ENCODE measurements at places on chromosomes 1 and 21.

GRCh38 chr1:233673947-233674431, 60.1 kb downstream of the KCNK1 start:
- no peaks in the 10 kb centered on the region for H3K4me1 ChIP-seq
- H3K4me3 ChIP-seq = no peak overlapping the region
- DNase-seq = no peak
- no peak overlapping the region for H3K27ac ChIP-seq
- peaks cover 8% of the 10 kb centered on the region for H3K27me3 ChIP-seq
- no peaks in the 10 kb centered on the region for H3K36me3 ChIP-seq

DNA sequence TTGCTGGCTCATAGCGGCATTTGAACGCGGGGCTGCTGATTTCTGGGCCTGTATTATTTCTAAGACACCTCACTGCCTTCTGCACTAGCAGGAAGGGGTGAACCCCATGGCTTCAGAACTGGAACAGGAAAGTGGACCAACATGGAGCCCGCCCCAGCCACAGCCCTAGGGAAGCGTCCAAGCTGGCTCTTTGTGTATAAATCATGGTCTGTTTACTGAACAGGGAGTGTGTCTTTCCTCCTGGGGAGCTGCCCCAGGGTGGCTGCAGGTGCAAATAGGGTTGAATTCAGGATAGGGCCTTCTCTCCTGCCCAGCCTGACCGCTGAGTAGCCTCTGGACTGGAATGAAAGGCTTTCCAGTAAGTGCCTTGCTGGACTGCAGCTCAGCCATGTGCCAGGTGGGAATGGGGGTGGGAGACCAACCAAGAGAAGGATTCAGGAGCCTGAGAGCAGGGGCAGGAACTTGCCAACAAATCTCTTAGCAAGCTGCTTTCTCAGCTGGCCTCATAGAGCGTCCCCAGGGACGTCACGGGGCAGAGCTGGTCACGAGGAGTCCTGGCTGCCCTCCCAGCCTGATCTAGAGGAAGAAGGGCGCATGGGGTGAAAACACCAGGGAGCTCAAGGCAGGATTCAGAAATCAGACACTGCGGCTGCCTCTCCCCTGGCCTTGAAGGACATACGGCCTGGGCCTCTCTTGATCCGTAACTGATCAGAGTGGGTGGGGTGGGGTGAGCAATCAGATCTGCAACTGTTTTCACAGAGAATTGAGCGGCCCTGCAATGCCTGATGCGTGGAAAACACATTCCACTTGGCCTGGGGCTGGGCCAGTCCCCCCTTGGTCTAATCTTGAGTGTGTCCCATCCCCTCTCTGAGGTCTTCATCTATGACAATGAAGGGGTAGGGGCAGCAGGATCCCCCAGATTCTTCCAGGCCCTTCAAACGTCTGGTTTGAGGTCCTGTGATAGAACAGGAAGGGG, 56.5 kb upstream of the SELENON start:
- peaks cover 65% of the 10 kb centered on the region for H3K4me1 ChIP-seq
- H3K27me3 ChIP-seq = no peaks in the 10 kb centered on the region
- H3K36me3 ChIP-seq = peaks cover under 1% of the 10 kb centered on the region
- no peak overlapping the region for H3K4me3 ChIP-seq
- DNase-seq = no peak

- no peaks in the 10 kb centered on the region for H3K4me1 ChIP-seq
- H3K27ac ChIP-seq = no peak overlapping the region
- no peaks in the 10 kb centered on the region for H3K36me3 ChIP-seq
- no peak overlapping the region for H3K4me3 ChIP-seq
These were observed 68.6 kb upstream of the ANGPTL1 start for GRCh38 chr1:178939338-178940067.

DNA sequence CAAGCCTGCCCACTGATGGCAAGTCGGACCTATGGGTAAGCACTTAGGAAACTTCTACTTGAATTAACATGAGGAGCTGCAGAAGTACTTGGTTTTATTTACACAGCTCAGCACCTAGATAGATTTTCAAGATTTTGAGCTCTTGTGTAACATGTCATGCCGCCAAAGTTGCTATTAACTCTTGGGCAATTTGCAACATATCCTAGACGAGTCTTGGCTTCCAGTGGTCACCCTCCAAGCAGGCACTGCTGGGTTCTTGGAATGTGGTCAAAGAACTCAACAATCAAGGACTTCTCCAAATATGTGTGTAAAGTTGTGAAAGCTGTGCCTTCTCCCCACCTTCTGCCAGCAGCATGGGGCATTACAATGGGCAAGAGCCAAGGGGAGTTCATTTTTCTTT, 17.8 kb upstream of the GUCA2B start:
- DNase-seq = no peak
- H3K4me1 ChIP-seq = no peaks in the 10 kb centered on the region
- H3K27ac ChIP-seq = no peak overlapping the region
- H3K27me3 ChIP-seq = no peaks in the 10 kb centered on the region
- H3K4me3 ChIP-seq = no peak overlapping the region

- H3K27ac ChIP-seq = no peak overlapping the region
- DNase-seq = no peak
- H3K4me1 ChIP-seq = no peaks in the 10 kb centered on the region
- H3K36me3 ChIP-seq = no peaks in the 10 kb centered on the region
These were observed 57.5 kb downstream of the ENAH start for GRCh38 chr1:225595452-225595851.

DNA sequence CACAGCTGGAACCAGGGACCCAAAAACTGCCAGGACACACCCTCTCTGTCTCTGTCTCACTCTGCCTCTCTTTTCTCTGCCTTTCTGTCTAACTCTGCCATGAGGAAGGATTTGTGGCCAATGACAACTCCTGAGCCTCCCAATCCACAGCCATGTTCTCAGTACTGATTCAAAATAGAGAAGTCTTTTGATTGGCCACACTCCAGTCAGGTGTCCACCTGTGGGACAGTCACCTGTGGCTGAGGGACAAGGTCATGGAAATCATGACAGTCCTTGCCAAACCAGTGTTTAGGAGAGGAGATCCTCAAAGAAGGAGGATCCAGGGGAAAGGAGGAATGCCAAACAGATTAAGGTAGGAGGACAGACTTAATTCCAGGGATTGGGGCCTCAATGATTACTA, 15.8 kb downstream of the TINAGL1 start:
- H3K4me3 ChIP-seq = no peak overlapping the region
- no peak for DNase-seq
- no peaks in the 10 kb centered on the region for H3K36me3 ChIP-seq
- no peak overlapping the region for H3K27ac ChIP-seq

- H3K27me3 ChIP-seq = no peaks in the 10 kb centered on the region
- no peak overlapping the region for H3K4me3 ChIP-seq
- H3K27ac ChIP-seq = peak overlapping the region; percentile 58
- no peak for DNase-seq
These were observed 38.8 kb downstream of the ZBTB17 start for GRCh38 chr1:15937146-15937545.

GRCh38 chr1:216140730-216141524, 282.3 kb downstream of the USH2A start:
- no peak overlapping the region for H3K27ac ChIP-seq
- DNase-seq = no peak
- no peaks in the 10 kb centered on the region for H3K36me3 ChIP-seq
- no peaks in the 10 kb centered on the region for H3K4me1 ChIP-seq
- no peaks in the 10 kb centered on the region for H3K27me3 ChIP-seq

- no peaks in the 10 kb centered on the region for H3K36me3 ChIP-seq
- no peak overlapping the region for H3K27ac ChIP-seq
- no peak for DNase-seq
- no peaks in the 10 kb centered on the region for H3K4me1 ChIP-seq
- peaks cover 11% of the 10 kb centered on the region for H3K27me3 ChIP-seq
These were observed 76.6 kb downstream of the RNF220 start for GRCh38 chr1:44481701-44482100.

DNA sequence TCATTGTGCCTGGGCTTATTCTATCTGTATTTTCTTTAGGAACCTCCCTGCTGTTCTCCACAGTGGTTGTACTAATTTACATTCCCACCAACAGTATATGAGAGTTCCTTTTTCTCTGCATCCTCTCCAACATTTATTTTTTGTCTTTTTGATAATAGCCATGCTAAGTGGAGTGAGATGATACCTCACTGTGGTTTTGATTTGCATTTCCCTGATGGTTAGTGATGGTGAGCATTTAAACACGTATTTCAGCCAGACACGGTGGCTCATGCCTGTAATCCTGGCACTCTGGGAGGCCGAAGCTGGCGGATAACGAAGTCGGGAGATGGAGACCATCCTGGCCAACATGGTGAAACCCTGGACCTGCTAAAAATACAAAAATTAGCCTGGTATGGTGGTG, 57.9 kb downstream of the SLAMF6 start:
- H3K36me3 ChIP-seq = peaks cover 3% of the 10 kb centered on the region
- H3K4me1 ChIP-seq = peaks cover 46% of the 10 kb centered on the region
- no peak for DNase-seq
- H3K27me3 ChIP-seq = no peaks in the 10 kb centered on the region
- H3K27ac ChIP-seq = no peak overlapping the region

DNA sequence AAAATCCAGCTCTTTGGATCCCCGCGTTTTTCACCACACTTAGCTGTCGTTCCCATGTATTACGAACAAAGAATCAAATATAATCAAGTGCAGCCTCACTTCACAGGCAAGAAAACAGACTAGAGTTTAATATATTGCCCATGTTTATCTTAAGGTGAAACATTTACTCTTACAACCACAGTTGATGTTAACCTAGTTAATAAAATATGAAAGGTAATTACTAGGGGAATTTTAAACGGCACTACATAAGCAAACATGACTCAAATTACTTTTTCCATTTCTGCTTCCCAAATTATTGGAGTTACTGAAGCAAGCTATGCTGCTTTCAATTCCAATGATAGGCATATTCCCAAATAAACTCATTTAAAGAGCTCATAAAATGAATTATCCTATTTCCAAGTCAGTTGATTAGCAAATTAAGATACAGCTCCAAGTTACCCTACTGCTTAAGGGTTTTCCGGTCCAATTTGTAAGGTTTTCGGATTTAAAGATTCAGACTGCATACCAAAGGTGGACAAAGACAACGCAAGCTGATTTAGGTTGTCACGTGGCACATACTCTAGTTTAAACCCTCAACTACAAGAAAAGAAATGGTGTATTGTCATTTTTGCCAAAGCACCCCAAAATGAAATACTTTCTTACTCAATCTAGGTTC, 5.9 kb downstream of the COX20 start:
- no peak for DNase-seq
- H3K4me1 ChIP-seq = peaks cover 60% of the 10 kb centered on the region
- H3K4me3 ChIP-seq = no peak overlapping the region

DNA sequence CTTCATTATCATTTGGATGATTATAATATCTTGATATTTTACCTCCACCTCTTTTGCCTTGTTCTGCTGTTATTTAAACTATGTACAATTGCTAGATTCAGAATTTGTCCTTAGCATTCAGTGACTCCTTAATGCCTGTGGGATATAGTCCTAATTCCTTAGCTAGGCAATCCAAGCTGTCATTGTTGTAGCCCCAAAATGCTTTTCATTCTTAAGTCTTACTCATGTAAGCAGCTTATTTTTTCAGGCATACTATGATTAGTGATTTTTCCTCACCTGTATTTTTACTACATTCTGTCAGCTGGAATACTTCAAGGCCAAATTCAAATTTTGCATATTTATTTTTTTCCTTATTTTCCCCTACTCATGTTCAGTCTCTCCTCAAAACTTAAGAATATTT, 13.4 kb downstream of the PKN2 start:
- H3K36me3 ChIP-seq = peaks cover 45% of the 10 kb centered on the region
- H3K4me1 ChIP-seq = peaks cover 70% of the 10 kb centered on the region
- DNase-seq = no peak
- no peaks in the 10 kb centered on the region for H3K27me3 ChIP-seq

DNA sequence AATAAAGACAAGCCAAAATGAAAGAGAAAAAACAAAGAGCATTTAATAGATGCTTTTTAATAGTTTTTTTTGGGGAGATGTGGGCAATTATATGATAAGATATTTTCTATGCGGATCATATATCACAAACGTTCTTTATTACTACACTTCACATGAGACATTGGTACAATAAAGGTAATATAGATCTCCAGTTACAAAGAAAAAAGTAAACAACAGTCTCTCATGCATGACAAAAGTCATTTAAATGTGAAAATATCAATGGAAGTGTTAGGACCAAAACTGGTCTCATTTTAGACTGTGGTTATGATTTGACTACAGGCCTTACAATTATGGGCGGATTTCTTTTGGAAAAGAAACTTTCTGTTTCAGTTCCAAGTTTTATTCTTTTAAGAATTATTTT, 687.0 kb downstream of the ADGRL2 start:
- H3K4me1 ChIP-seq = no peaks in the 10 kb centered on the region
- DNase-seq = no peak
- no peaks in the 10 kb centered on the region for H3K27me3 ChIP-seq
- no peak overlapping the region for H3K4me3 ChIP-seq

DNA sequence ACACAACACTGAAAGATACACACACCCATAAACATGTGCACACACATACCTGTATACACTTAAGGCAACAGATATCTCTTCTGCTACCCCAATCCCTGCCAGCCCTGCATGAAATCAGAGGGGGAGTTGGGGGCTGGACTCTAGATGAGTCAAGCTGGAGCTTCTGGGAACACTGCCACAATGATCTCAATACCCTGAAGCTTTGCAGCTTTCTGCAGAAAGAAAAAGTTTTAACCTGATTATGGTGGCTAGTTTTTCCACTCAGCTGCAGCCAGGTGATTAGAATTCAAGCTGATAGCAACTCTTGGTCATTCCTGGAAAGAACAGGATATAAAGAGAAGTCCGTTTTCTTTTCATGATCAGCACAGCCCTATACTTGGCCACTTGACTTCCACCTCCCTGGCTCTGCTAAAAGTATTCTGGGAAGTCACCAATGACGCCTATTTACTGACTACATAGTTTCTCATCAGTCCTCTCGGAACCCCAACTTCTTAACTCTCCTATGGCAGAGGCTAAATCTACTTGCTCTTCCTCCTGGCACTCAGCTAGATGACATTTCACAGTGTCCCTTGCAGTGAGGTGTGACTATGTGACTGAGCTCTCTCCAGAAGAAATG, 20.7 kb upstream of the DNASE2B start:
- H3K27me3 ChIP-seq = peaks cover 4% of the 10 kb centered on the region
- no peaks in the 10 kb centered on the region for H3K36me3 ChIP-seq
- H3K4me3 ChIP-seq = no peak overlapping the region
- no peaks in the 10 kb centered on the region for H3K4me1 ChIP-seq
- no peak for DNase-seq

DNA sequence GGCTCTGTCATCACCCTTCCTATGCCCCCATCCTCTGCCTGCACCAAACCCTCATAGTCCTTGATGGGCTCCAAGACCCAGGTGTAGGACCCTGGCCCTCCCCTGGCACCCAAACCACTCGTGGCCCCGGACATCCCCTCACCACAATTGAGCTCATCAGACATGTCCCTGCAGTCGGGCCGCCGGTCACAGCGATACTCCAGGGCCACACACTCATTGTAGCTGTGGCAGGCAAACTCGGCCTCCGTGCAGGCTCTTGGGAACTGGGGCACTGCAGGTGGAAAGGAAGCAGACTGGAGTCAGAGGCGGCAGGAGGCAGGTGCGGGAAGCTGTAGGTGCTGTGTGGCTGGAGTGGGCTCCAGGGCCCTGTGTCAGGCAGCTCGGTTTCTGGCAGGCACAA, 49.3 kb downstream of the HSPG2 start:
- no peaks in the 10 kb centered on the region for H3K4me1 ChIP-seq
- no peak overlapping the region for H3K4me3 ChIP-seq
- DNase-seq = no peak
- H3K27ac ChIP-seq = no peak overlapping the region
- H3K27me3 ChIP-seq = no peaks in the 10 kb centered on the region

GRCh38 chr1:55279627-55280026, 64.5 kb upstream of the USP24 start:
- no peak overlapping the region for H3K4me3 ChIP-seq
- no peak for DNase-seq
- H3K27me3 ChIP-seq = no peaks in the 10 kb centered on the region
- no peaks in the 10 kb centered on the region for H3K36me3 ChIP-seq

GRCh38 chr1:107623431-107623830, 341.5 kb downstream of the VAV3 start:
- H3K36me3 ChIP-seq = no peaks in the 10 kb centered on the region
- DNase-seq = no peak
- no peak overlapping the region for H3K4me3 ChIP-seq

Measured in naive thymus-derived CD8-positive, alpha-beta T cell (primary cell).